EH (cell line): ENCODE measurements at places on chromosomes 4 and X.

GRCh38 chr4:142818031-142818430 lies 28.1 kb downstream of the INPP4B start:
- peak; percentile 34 for DNase-seq

GRCh38 chr4:172982151-172982590 lies 186.4 kb upstream of the GALNT7 start:
- DNase-seq: peak; percentile 86

DNA sequence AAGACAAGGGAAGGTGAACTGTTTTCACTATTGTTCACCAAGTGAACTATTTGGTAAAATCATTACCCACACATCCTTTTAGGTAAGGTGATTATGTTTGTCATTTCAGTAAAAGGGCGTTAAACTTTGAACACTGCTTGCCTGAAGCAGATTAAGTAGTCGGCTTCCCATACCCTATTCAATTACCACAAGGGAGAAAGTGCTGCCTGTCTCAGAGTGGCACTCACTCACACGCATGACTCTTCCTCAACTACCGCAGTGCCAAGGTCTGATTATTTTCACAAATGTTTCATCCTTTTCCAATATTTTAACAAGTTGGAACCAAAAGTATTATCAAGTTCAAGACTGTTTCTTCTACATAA lies 11.0 kb downstream of the VEGFC start:
- DNase-seq: no peak

GRCh38 chr4:125003840-125004239 lies 291.3 kb upstream of the ANKRD50 start:
- no peak for DNase-seq

DNA sequence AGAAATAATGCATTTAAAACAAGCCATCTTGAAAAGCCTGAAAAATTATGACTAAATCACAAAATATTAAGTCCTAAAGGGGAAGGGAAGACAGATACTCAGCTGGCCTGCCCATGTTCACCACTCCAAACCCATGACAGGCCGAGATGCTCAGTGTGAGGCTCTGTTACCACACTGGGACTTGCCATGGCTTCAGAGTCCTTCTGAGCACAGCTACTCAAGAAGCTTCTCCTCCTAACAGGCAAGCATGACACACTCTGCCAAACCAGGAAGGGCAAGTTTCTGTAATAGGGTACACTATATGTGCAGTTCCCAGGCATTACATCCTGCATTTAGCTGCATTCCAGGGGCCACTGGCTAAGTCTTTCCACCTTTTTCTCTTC lies 34.0 kb upstream of the CYBB start:
- no peak for DNase-seq

- DNase-seq: no peak
Measured at GRCh38 chrX:100939333-100939732, 10.6 kb upstream of the XKRX start.

DNA sequence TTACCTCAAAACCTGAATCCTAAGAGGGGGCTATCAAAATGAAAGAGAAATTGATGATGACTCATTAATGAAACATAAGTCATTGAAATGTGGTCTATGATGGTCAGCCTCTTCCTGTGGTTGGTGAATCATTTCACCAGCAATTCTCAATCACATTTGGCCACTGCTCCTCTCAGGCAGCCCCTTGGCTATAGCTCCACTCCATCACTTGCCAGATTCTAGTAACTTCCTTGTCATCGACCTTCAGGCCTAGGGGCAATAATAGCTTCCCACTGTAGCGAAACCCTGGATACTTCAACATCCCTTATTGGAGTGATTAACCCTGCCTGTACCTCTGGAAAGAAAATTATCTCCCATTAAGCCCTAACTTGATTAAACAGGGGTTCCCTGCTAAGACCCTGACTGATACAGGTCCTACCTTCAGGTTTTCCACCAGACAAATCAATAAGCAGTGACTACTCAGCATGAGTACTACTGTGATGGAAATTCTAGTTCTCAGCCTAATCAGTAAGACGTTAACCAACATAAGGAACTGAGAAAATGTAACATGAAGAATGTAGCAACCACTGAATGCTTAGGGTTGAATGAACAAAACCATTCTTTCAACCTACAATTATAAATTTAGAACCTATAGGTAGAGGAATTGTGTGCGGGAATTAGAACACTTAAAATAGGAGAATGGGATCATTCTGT lies 30.4 kb downstream of the ADH7 start:
- DNase-seq: peak; percentile 95

- no peak for DNase-seq
Measured at GRCh38 chr4:31086756-31087330, 366.7 kb downstream of the PCDH7 start.

- DNase-seq: peak; percentile 35
Measured at GRCh38 chr4:65747386-65747785, 77.1 kb upstream of the EPHA5 start.

GRCh38 chr4:52982255-52982945 lies 120.3 kb downstream of the RASL11B start:
- DNase-seq: peak; percentile 65

- peak; percentile 49 for DNase-seq
Measured at GRCh38 chr4:183571350-183571941, 66.6 kb downstream of the ING2 start.

- peak; percentile 10 for DNase-seq
Measured at GRCh38 chrX:30525732-30526131, 51.8 kb downstream of the TASL start.

GRCh38 chrX:54980334-54980733 lies 13.7 kb downstream of the PFKFB1 start:
- DNase-seq: no peak

GRCh38 chr4:145881989-145882388 lies 56.6 kb downstream of the ZNF827 start:
- no peak for DNase-seq
